ENCODE measurements at places on chromosomes 4 and X. TPM values are rescaled to one million over a fixed set of nuclear protein-coding genes. Genes with fewer than 3 reads are reported as not detected.

GRCh38 chrX:19708683-19709082 lies 178.7 kb downstream of the SH3KBP1 start:
- H3K4me3 ChIP-seq: no peak overlapping the region
- no peak overlapping the region for H3K27ac ChIP-seq
- no peaks in the 10 kb centered on the region for H3K27me3 ChIP-seq
- no peaks in the 10 kb centered on the region for H3K36me3 ChIP-seq
- H3K4me1 ChIP-seq: peaks cover 18% of the 10 kb centered on the region
- no peak for DNase-seq

DNA sequence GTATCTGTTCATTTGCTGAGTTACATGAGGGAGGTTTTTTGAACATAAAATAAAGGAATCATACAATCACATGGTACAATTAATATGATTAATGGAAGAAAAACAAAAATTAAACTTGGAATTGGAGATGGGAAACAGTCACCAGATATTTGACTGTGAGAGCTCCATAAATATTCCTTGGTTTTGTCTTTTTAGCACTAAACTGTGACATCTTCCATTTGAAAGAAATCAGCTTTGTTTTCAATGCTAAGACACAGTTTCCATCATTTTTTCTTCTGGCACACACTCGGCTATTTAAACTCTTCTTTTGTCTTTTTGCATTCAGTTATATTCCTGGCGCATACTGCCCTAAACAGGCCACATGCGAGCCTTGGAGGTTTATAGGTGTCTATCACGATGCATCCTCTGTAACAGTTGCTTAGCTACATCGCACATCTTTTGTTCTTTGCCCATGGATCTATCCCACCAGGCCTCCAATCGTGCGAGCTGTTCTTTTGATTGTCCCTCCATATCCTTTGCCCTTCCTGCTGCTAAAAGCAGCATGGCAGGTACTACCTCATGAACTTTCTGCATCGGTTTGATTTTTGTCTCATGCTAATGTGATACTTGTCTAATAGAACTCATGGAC lies 158.3 kb downstream of the LDB2 start:
- no peaks in the 10 kb centered on the region for H3K4me1 ChIP-seq
- no peak overlapping the region for H3K27ac ChIP-seq
- H3K27me3 ChIP-seq: no peaks in the 10 kb centered on the region
- no peak overlapping the region for H3K4me3 ChIP-seq

DNA sequence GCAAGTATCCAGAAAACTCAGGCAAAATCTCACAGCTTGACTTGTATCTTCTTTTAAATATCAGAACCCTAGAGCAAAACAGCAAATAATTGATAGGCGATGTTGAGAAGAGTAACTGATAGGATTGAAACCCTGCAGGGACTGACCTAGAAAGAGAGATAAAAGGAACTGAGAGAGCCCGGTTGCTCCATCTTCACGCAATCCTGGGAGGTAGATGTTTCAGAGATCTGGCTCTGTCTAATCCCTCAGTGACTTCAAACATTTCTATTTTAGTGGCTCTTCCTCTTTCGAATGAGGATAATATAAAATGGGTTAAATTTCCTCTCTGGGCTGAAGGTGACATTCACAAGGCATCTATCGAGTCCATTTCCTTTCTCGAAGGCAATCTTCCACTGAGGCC lies 39.3 kb upstream of the RPL34 start:
- no peak overlapping the region for H3K27ac ChIP-seq
- no peaks in the 10 kb centered on the region for H3K27me3 ChIP-seq
- no peak for DNase-seq
- H3K4me1 ChIP-seq: no peaks in the 10 kb centered on the region
- H3K36me3 ChIP-seq: no peaks in the 10 kb centered on the region
- H3K4me3 ChIP-seq: no peak overlapping the region

DNA sequence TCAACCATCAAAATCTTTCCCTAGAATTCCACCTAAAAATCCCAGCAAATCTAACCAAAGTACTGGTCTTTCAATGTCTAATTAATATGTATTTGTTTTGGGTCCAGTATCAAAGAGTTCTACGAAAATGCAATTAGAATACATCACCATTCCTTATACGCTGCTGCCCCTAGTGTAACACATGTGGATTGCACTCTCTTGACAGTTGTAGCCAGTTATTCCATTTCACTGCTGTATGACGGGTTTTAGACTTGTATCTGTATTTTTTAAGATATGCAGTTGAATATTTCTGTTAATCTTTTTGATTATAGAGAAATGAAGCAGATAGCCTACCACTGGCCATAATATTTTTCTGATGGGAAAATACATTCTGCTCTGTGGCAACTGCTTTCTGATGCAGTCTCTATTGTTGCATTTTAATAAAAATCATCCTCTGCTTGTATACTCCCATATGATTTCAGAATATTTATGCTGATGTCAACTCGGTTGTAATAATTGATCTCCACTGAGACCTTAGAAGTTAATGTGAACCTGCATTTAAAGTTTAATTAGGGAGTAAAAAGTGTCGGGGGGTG lies 17.1 kb upstream of the PAGE2B start:
- peaks cover 8% of the 10 kb centered on the region for H3K4me1 ChIP-seq
- no peaks in the 10 kb centered on the region for H3K27me3 ChIP-seq
- H3K27ac ChIP-seq: no peak overlapping the region
- peak; percentile 2 for DNase-seq
- H3K36me3 ChIP-seq: no peaks in the 10 kb centered on the region

GRCh38 chr4:100081491-100081890 lies 108.8 kb downstream of the DDIT4L start:
- no peak overlapping the region for H3K4me3 ChIP-seq
- H3K27ac ChIP-seq: no peak overlapping the region
- no peak for DNase-seq
- no peaks in the 10 kb centered on the region for H3K27me3 ChIP-seq

- no peak overlapping the region for H3K27ac ChIP-seq
- no peak for DNase-seq
- H3K36me3 ChIP-seq: no peaks in the 10 kb centered on the region
- no peaks in the 10 kb centered on the region for H3K27me3 ChIP-seq
- no peak overlapping the region for H3K4me3 ChIP-seq
- peaks cover 19% of the 10 kb centered on the region for H3K4me1 ChIP-seq
These were observed 235.4 kb downstream of the HNRNPD start for GRCh38 chr4:82138374-82138773.

- no peak overlapping the region for H3K4me3 ChIP-seq
- peaks cover 5% of the 10 kb centered on the region for H3K27me3 ChIP-seq
- no peak overlapping the region for H3K27ac ChIP-seq
- no peaks in the 10 kb centered on the region for H3K4me1 ChIP-seq
These were observed 31.3 kb downstream of the IGFBP7 start for GRCh38 chr4:57078685-57079521.

DNA sequence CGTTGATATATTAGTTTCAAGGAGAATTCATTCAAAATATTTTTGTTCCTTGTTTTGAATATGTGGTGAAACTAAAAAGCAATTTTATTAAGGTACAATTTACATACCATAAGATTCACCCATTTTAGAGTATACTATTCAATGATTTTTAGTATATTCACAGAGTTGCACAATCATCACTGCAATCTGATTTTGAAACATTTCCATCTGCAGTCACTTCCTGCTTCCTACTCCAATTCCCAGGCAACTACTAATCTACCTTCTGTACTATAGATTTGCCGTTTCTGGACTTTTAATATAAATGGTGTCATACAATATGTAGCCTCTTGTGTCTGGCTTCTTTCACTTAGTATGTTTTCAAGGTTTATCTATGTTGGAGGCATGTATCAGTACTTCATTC lies 71.3 kb downstream of the SLC9A7 start:
- no peaks in the 10 kb centered on the region for H3K27me3 ChIP-seq
- H3K36me3 ChIP-seq: no peaks in the 10 kb centered on the region
- no peak overlapping the region for H3K27ac ChIP-seq
- no peaks in the 10 kb centered on the region for H3K4me1 ChIP-seq
- H3K4me3 ChIP-seq: no peak overlapping the region

DNA sequence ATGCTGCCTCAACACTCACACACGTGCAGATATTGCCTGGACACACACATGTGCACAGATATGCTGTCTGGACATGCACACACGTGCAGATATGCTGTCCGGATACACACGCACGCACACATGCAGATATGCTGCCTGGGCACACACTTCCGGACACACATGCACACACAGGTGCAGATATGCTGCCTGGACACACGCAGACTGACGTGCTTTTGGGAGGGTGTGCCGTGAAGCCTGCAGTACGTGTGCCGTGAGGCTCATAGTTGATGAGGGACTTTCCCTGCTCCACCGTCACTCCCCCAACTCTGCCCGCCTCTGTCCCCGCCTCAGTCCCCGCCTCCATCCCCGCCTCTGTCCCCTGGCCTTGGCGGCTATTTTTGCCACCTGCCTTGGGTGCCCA lies 14.7 kb downstream of the FGFRL1 start:
- DNase-seq: no peak
- no peak overlapping the region for H3K27ac ChIP-seq
- no peaks in the 10 kb centered on the region for H3K4me1 ChIP-seq
- no peaks in the 10 kb centered on the region for H3K27me3 ChIP-seq
- no peak overlapping the region for H3K4me3 ChIP-seq

DNA sequence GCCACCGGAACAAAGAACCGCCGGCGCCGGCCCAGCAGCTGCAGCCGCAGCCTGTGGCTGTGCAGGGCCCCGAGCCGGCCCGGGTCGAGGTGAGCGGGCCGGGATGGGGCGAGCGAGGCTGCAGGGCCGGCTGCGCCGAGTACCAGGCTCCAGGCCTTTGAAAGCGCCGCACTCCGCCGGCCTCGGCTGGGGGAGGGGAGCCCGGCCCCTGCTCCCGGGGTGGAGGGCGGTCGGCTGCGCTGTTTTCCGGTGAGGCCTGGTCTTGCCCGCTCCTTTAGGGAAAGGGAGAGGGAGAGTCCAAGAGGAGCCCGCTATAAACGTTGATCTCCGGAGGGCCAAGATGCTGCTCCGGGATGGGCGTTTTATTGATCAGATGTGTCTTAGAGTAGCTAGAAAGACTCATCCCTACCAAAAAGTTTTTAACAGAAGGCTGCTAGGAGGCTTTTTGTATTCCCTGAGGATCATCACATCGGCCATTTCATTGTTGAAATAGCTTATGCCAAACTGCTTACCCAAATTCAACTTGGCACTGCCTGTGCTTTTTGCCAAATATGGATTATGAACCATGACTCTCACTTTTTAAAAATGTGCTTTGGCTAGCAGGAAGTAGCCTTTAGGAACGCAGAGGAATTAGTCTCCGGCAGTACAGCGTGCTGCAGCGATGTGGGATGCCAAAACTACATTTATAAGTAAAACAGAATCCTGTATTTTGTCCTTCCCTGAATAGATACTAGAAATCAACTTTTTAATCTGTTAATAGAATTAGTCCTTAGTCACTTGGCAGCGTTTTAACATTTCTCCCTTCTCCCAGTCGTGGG lies 760 bp downstream of the TMEM165 start:
- H3K4me3 ChIP-seq: peak overlapping the region; percentile 72
- peak; percentile 33 for DNase-seq
- peaks cover 8% of the 10 kb centered on the region for H3K36me3 ChIP-seq

DNA sequence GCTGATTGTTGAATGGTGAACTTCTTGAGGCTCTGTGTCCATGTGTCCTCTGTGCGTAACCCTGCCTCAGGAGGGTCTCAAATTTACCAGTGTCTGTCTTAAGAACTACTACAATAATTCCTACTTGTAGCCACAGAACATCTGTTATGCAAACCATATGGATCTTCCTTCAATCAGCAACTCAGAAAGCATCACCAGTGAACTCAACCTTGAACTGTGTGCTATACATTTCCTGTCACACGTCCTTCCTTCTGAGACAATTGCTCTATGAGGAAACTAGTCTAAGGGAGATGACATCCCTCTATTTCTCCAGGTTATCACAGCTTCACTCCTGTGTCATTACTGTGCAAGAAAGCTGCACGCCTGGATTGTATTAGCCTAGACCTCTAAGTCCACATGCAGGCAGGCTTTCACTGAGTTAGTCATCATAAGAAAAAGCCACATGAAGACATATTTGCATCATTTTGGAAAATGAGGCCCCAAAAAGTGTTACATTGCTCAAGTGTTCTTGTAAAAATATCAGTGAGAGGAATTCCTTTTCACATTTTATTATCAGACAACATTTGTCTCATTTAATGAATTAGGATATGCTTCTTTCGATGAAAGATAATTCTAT lies 157.8 kb downstream of the AFF2 start:
- H3K27me3 ChIP-seq: no peaks in the 10 kb centered on the region
- no peak overlapping the region for H3K4me3 ChIP-seq
- no peaks in the 10 kb centered on the region for H3K36me3 ChIP-seq
- no peak overlapping the region for H3K27ac ChIP-seq
- no peak for DNase-seq

GRCh38 chr4:75948822-75949444 lies 8.1 kb upstream of the NAAA start:
- no peak overlapping the region for H3K27ac ChIP-seq
- peaks cover 25% of the 10 kb centered on the region for H3K36me3 ChIP-seq
- no peak for DNase-seq
- no peaks in the 10 kb centered on the region for H3K27me3 ChIP-seq
- H3K4me1 ChIP-seq: no peaks in the 10 kb centered on the region

DNA sequence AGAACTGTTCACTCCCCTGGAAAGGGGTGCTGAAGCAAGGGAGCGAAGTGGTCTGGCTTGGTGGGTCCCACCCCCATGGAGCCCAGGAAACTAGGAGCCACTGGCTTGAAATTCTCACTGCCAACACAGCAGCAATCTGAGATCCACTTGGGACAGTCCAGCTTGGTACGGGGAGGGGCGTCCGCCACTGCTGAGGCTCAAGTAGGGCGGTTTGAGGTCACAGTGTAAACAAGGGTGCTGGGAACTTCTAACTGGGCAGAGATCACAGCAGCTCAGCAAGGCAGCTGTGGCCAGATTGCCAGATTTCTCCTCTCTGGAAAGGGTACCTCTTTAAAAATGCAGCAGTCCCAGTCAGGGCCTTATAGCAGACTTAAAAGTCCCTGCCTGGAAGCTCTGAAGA lies 53.9 kb upstream of the GALNTL6 start:
- no peak overlapping the region for H3K4me3 ChIP-seq
- no peak overlapping the region for H3K27ac ChIP-seq
- no peaks in the 10 kb centered on the region for H3K27me3 ChIP-seq

GRCh38 chr4:76984788-76985211 lies 35.2 kb downstream of the SEPTIN11 start:
- no peaks in the 10 kb centered on the region for H3K36me3 ChIP-seq
- H3K4me1 ChIP-seq: peaks cover 59% of the 10 kb centered on the region
- H3K27ac ChIP-seq: no peak overlapping the region
- DNase-seq: no peak

DNA sequence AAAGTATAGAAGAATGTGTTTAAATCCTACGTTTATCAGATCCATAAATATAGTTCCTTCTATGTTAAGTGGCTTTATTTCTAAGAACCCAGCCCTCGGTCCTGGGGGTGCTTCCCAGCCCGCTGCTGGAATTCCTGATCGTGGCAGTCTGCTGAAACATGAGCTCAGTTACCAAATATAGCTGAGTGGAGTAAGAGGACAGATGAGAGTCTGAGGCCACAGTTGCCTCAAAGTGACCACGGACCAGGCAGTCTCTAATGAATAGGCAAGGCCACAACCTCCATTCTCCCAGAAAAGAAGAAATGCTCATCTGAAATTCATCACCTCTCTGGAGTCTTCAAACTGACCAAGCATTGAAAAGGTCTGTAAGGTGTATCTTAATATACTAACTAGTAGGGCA lies at the start of gene PALLD:
TSS of gene PALLD (plus strand) at position 219 of the 400 bp plus-strand sequence.
- H3K27ac ChIP-seq: no peak within 1 kb of the TSS
- no peaks in the 10 kb centered on the region for H3K4me1 ChIP-seq
- no peak for DNase-seq
- H3K36me3 ChIP-seq: no peaks in the 10 kb centered on the region
- no peaks in the 10 kb centered on the region for H3K27me3 ChIP-seq
- no peak within 1 kb of the TSS for H3K4me3 ChIP-seq

Gene TLR2
- 0.53 TPM for total RNA-seq

Gene ZNF185
- total RNA-seq: 0.96 TPM

Gene LRRC66
- 0.07 TPM for total RNA-seq

Gene MSL3
- total RNA-seq: 37.5 TPM

Gene RASL11B
- total RNA-seq: not detected

Gene POU3F4
- not detected for total RNA-seq

Gene GAK
- total RNA-seq: 112 TPM

Gene CCKAR
- total RNA-seq: not detected

Gene CCSER1
- total RNA-seq: 0.20 TPM

Gene CLIC2
- total RNA-seq: 0.80 TPM

All from CD8-positive, alpha-beta memory T cell (primary cell).